Central memory CD4-positive, alpha-beta T cell (primary cell): ENCODE measurements at places on chromosomes 4 and X.

DNA sequence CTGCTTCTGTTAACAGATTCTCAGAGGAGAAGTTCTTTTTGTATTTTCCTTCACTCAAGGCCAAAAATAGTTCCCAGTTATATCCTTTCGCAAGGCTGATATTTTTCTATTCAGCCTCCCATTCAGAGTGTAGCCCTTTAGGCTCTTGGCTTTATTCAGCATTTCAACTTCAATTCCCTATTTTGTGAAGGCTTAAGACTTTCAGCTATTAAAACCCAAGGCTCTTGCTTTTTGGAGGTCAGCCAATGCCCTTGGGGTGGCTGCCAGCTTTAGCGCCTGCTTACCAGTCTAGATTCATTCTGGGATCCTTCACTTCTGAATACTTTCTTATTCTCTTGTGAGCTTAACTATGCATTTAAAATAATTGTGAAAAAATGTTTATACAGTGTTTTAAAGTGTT, 57.3 kb upstream of the ADGRA3 start:
- no peak for DNase-seq

- no peak for DNase-seq
These were observed 382.1 kb upstream of the EPHA5 start for GRCh38 chr4:66052426-66052825.

DNA sequence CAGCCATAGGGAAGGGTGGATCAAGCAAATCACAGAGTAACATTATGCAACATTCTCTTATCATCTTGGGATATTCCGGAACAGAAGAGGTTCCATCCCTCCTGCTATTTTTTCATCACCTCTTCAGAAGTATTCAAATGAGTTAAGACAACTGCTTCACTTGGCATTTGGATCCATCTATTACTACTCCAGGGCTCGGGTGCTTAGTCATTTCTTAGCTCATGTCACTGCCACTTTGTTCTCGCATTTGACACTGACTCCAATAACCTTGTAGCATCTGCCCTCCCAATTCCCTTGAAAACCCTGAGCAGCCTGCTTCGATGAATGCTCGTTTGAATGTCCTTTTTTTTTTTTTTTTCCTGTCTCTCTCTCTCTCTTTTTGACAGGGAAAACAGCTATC, 114.9 kb downstream of the PPARGC1A start:
- DNase-seq, result no peak

GRCh38 chr4:102447413-102447812, 53.7 kb upstream of the NFKB1 start:
- peak; percentile 12 for DNase-seq

- no peak for DNase-seq
These were observed 37.4 kb downstream of the CCNG2 start for GRCh38 chr4:77194366-77194765.

- no peak for DNase-seq
These were observed 154.2 kb downstream of the RAB28 start for GRCh38 chr4:13329963-13330362.
